ENCODE measurements at places on chromosomes 12 and 14.

GRCh38 chr14:70708717-70709570 is 67.2 kb downstream of the TTC9 start:
- DNase-seq, result no peak

DNA sequence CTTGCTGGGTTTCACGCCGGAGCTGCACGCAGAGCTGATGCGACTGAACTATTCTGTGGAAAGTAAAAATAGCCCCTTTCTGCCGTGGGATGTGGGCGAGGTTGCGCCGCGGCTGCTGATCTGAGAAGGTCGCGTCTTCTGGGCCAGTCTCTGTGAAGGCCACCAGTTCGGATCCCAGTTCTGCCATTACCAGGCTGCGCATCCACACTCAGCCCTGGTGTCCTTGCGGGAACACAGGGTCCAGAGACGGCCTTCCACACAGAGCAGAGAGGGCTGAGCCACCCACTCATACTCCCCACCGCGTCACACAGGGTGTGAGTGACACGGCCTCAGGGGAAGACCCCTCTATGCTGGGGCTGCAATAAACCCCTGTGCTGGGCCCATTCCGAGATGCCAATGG is 13.9 kb downstream of the GALNT9 start:
- no peak for DNase-seq

- DNase-seq, result peak; percentile 55
Measured at GRCh38 chr14:58072288-58073071, 79.5 kb downstream of the ARMH4 start.

DNA sequence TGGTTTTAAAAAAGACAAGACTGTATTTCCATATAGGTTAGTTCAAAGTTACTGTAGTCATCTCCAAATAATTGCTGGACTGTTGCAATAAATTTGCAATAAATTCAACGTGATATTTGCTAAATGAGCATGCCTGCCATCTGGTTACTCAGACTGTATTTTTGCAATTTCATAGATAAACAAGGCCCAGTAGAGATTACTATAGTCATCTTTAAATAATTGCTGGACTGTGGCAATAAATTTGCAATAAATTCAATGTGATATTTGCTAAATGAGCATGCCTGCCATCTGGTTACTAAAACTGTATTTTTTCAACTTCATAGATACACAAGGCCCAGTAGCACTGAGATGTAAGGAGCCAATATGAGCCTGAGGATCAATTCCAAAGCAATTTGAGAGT is 5.6 kb downstream of the NTN4 start:
- no peak for DNase-seq

- DNase-seq, result no peak
Measured at GRCh38 chr12:10304161-10304574, 3.5 kb upstream of the KLRD1 start.
